ENCODE measurements at places on chromosomes 5 and 9. TPM values are rescaled to one million over a fixed set of nuclear protein-coding genes. Genes with fewer than 3 reads are reported as not detected.

DNA sequence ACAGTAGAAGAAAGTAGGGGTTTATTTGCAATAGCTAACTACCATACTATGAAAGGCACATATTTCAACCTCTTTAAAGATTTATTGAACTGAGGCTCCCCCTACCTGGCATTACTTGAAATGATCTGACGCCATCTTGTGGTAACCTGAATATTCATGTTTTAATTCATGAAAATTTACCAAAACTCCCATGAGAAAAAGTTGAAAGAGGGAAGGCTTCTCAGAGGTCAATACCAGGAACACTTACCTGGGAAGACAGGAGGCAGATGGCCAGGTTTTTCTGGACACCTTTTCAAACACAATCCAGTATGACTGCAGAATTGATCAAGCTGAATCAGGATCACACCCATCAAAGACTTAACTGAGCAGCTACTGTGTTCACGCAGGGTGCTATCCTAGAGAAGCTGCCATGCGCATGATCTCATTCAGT, 9.4 kb downstream of the PRELID2 start:
- DNase-seq: no peak

GRCh38 chr5:87266914-87267573, 639 bp upstream of the RASA1 start:
- DNase-seq: no peak

DNA sequence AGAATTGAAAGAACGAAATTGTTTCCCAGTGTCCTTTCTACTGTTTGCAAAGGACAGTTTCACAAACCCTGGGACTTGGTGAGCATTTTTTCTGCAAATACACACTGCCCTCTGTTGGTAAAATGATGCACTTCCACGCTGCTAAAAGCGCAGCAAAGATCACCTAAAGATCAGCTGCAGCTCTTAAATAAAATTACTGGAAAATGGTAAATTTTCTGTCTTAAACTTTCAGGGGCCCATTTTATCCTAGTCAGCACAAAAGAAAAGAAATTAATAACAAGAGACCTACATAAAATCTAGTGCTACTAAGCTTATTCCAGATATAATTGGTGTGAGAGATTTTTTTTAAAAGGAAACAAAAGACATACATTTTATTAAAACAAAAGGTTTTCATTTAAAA, 566.0 kb downstream of the CAAP1 start:
- no peak for DNase-seq

GRCh38 chr9:119003882-119004617, 365.2 kb downstream of the BRINP1 start:
- no peak for DNase-seq

DNA sequence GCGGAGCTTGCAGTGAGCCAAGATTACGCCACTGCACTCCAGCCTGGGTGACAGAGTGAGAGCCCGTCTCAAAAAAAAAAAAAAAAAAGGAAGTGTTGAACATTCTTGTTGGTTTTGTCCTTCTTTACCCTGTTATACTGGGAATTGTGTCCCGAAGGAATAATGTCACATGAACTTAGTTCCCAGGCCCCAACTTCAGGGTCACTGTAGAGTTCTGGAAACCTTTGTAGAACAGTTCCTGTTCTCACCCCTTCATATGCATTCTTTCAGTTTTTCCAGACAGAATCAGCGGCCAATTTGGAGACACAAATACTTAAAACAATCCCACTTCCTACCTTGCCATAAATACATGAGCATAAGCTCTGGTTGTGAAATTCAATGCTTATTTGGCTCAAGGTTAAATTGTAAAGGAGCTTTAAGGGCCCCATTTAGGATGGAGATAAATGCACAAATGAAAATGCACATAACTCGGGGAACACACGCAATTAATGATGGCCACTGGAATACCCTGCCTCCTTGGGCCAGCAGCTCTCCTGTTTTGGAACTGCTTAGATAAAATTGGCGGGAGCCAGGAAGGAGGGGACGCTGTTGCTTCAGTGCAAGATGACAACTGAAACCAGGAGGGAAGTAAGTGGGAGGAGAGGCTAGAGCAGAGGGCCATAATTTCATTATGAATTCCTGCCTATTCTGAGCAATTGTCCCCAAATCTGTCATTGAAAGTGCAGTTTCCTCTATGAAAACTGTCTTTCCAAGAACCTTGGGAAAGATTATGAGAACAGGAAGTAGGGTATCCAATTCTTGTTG, 153.7 kb downstream of the FGF1 start:
- no peak for DNase-seq

DNA sequence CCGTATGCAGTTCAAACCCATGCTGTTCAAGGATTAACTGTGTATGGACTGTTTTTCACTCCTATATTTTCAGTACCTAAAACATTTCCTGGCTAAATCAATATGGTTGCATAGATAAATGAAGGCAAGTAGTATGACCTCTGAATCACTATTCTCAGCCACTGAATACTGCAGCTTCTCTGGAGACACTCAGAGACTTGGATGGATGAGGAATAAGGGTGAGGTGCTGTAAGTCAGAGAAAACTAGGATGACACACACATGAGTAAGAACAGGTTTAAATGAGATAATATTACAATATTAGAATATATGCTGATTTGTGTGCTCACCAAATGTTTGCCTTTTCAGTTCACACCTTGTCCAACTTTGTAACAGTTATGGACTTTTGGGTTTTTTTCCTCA, 26.0 kb upstream of the ANXA1 start:
- no peak for DNase-seq

DNA sequence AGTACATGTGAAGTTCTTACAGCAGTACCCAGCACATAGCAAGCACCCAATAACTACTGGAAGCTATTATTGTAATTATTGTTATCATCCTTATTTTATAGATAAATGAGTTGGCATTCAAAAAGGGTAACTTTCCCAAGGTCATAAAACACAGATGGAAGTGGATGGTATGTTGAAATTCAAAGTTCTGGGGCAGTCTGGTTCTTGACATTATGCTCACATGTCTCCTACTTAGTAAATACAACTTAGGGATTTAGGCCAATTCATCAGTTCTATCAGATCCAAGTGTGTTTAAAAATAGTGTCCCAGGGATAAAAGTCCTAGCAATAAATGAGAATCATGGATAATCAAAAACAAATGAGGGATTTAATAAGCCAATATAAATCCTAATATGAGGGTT, 265.2 kb downstream of the ADAMTSL1 start:
- no peak for DNase-seq

DNA sequence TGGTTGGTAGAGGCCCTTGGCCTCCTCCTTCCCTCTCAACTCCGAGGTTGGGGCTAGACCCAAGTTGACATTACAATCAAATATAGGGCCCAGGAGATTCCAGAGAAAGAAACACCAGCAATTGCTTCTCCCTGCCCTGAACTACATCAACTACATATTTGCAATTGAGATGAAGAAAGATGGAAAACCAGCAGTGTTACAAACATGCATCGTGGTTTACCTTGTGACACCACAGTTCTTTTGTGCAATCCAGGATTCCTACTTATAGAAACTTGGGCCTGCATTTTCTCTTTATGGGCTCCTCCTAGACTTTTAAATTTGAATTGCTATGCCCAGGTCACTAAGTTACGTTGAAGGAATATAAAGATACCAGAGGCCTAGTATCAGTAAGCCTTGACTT, 126.7 kb downstream of the DCP2 start:
- no peak for DNase-seq

SPATA31A3 gene
- not detected for total RNA-seq

IL9 gene
- total RNA-seq: not detected

INSYN2B gene
- 2.6 TPM for total RNA-seq

OR1L6 gene
- not detected for total RNA-seq

FBP2 gene
- total RNA-seq: not detected

XRCC4 gene
- total RNA-seq: 2.6 TPM

CDC20B gene
- total RNA-seq: not detected

HOMER1 gene
- total RNA-seq: 11.8 TPM

STPG3 gene
- total RNA-seq: not detected
